Left lobe of liver (tissue), 2 donors: ENCODE measurements at places on chromosomes 16 and 17.

GRCh38 chr16:57041182-57042156 lies 50.9 kb upstream of the CPNE2 start:
- no peak for DNase-seq

DNA sequence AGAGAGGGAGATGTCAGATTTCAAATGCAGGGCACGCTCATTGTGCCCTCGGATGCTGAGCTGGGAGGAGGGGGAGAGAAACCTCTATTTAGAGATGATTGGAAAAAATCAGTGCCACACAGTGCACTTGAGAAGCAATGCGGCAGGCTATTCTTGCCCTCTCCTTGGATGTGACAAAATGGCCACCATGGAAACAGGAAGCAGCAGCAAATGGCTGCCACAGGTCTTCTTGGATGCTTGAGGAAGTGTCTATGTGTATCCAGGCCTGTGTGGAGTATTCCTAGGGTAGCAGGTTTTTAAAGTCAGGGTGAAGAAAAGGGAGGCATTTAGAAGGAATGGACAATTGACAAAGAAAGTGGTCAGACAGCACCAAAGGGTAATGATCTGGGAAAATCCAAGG lies 340.1 kb upstream of the ZFHX3 start:
- DNase-seq, result no peak

DNA sequence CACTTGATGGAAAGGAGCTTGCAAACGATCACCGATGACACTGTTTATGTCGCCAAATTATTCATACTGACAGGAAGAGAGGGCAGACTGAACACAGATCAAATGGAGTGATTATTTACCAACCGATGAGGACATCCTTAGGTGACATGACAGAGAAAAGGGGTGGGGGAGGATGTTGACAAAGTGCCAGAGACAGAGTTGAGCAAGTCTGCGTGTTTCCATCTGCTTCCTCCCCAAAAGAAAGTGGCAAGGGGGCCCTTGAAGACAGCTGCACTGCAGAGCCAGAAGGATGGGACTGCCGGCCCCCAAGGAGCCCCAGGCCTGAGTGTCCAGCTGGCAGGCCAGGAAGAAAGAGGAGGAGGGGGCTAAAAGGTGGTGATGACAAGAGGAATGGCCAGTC lies 191.0 kb upstream of the RPL38 start:
- DNase-seq, result no peak

DNA sequence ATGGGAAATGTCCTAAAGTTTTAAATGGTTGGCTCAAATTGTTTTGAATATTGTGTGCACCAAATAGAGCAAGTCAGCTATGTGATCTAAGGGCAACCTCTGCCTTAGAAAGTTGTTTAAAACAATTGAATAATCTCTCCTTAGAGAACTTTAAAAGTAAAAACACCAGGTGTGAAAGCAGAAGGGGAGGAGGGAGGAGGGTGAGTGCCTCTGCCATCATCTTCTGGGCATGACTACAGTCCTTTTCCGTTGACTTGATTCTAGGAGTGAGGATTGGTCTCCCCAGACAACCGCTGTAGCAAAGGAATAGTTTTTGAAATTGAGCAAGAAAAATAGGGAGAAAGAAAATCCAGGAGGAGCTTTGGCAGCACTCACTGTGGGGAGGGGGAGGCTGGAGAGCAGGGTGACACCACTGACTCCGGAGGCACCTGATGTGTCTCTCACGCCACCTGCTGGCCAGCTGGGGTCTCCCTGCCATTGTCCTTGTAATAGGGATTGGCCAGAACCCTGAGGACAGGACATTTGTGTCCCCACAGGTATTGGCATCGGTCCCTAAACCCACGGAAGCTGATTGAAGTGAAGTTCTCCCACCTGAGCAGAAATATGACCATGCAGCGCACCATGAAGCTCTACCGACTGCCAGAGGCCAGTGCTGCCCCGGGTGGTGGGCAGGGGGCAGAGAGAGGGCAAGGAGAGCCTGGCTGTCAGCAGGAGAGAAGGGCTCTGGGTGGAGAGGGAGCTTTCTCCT lies 33.3 kb downstream of the PLCD3 start:
- DNase-seq, result peak; percentile 90

DNA sequence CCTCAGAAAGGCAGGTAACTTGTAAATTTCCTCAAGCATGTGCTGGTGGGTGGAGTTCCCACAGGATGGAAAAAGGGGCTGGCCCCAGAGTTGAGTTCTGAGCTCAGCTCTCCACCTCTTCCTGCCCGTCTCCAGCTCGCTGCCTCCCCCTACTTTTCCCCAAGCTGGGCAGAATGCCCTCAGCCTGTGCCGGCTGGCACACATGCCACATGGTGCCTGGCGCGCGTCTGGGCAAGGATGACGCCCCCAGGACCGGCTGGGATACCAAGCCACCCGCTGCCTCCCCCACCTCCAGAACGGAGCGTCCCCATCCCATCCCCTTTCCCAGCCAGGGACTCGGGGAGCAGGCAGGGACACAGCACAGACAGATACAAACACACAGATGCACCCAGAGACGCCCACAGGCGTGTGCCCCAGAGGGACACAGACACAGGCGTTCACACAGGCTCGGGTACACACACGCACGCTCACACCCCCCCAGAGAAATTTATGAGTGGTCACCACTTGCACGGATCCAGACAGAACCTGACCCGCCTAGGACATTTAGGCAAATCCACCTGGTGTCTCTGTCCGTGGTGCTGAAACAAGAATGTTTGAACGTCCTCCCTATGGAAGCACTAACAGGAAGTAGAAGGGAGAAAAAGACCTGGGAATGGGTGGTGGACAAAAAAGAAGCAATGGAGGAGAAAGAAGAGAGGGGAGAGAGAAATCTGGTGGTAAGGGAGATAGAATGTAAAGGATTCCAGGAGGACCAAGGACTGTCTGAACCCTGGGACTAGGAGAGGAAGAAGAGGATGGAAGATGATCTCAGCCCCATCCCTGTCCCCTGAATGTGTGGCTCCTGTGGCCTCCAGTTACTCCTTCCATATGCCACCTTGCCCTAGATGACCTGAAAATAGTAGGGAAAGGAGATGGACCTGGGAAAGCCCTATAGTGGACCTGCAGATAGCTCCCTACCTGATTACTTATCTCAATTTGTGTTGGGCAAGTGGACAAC lies 15.5 kb downstream of the NEUROD2 start:
- DNase-seq, result no peak

DNA sequence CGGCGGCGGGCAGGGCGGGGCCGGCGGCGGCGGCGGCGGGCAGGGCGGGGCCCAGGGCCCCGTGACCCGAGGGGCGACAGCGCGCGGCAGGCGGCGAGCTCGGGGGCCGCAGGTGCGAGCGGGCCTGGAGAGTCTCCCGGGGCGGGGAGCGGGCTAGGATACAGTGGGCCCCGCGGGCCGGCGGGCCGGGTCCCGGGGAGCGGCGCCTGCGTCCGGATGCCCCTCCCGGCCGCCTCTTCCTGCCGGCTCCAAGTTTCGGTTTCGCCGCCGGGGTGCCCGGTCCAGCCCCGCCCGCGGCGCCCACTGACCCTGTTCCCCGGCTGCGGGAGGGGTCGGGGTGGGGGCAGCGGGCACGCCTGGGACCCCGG lies at the start of gene RNF213:
RNF213 (plus strand) TSS at position 62 of the 368 bp plus-strand sequence. CDS start 2,830 bp downstream, outside the sequence.
- peak; percentile 72 for DNase-seq

DNA sequence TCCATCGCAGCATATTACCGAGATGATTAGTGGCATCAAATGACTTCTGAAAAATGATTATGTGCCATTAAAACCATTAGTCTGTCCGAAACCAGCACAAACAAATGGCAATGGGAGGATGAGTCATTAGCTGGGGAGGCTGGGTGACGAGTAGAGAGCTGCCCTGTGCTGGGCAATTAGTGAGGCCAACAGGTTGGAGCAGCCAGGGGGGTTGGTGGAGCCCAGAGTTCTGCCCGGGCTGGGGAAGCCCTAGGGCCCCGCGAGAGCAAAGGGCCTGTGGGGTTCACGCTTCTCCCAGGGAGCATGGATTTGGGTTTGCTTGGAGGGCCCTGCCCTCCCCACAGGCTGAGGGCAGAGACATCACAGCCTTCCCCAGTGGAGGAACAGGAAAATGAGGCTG lies 152.1 kb upstream of the RPL38 start:
- no peak for DNase-seq

GRCh38 chr16:85523602-85524364 lies 89.3 kb upstream of the GSE1 start:
- peak; percentile 80 for DNase-seq

DNA sequence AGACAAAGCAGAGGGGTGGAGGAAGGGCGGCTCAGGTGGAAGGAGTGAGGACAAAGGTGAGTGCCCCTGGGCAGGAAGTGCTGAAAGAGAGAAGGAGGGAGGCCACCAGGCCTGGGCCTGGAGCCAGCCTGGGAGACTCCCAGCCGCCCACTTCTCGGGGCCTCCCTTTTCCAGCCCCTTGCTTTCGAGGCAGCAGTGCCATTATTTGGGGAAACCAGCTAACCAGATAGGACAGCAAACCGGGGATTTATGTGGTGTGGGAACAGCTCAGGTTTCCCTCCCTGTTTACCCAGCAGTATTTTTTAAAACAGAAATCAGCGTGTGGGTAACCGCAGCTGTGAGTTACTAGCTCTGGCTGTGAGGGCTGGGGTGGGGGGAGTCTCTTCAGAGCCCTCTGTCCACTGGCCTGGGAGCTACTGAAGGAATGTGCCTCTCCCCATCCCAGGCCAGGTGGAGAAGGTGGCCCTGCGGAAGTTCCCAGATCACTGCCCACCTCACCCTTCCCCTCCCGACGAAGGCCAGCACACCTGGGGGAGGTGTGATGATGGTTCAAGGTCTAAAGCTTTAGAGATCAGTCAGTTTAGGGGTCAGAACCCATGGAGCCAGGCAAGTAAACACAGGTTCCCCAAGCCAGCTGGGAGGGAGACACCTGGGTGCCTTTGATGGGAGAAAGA lies 8.4 kb upstream of the MEOX1 start:
- DNase-seq, result no peak

GRCh38 chr16:5015351-5015750 lies 18.4 kb downstream of the NAGPA start:
- no peak for DNase-seq

GRCh38 chr16:2415085-2415484 lies 14.2 kb upstream of the CCNF start:
- no peak for DNase-seq

- DNase-seq, result no peak
These were observed 8.5 kb upstream of the ZFHX3 start for GRCh38 chr16:73056448-73056847.

DNA sequence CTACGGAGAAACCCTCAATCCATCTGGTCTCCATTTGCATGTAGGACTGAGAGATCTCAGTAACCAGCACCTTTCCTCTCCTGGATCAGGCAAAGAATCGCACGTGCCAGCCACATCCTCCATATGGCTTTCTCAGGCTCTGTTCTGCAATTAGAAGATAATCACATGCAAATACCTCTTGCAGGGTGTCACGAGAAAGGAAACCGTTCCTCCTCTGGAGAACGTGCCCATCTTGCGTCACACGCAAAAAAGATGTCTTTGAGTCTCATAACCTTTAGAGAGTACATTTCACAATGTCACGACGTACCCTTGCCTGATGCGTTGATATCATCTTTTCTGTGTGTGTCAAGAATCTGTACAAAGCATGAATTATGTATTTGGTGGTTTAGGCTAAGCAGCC lies 36.2 kb upstream of the DNAH17 start:
- no peak for DNase-seq

GRCh38 chr16:84942786-84943185 lies 68.5 kb downstream of the ZDHHC7 start:
- DNase-seq, result no peak

DNA sequence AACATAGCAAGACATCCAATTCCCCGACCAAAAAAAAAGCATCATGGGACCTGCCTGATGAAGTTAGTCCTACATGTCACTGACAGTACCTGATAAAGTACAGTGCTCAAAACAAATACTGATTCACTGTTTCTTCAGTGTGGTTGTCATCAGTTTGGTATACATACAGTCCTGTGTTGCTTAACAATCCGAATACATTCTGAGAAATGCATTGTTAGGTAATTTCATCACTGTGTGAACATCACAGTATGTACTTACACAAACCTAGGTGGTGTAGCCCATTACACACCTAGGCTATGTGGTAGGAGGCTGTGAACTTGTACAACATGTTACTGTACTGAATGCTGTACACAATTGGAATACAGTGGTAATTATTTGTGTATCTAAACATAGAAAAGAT lies 19.0 kb upstream of the FA2H start:
- DNase-seq, result no peak

- no peak for DNase-seq
These were observed 30.8 kb downstream of the AATF start for GRCh38 chr17:36979565-36979941.

DNA sequence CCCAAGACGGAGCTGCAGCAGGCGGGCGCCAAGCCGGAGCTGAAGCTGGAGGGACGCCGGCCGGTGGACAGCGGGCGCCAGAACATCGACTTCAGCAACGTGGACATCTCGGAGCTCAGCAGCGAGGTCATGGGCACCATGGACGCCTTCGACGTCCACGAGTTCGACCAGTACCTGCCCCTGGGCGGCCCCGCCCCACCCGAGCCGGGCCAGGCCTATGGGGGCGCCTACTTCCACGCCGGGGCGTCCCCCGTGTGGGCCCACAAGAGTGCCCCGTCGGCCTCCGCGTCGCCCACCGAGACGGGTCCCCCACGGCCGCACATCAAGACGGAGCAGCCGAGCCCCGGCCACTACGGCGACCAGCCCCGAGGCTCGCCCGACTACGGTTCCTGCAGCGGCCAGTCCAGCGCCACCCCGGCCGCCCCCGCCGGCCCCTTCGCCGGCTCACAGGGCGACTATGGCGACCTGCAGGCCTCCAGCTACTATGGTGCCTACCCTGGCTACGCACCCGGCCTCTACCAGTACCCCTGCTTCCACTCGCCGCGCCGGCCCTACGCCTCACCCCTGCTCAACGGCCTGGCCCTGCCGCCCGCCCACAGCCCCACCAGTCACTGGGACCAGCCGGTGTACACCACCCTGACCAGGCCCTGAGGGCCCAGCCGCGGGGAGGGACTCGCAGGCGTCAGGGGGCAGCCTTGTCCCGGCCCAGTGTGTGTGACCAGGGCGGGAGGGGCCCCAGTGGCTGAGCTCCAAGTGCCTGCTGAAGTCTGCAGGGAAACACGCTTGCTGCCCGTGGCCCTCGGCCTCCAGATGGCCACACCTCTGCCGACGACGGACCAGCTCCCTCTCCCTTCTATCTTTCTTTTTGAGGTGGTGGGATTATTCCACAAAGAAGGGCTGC lies 3.4 kb downstream of the SOX8 start:
- DNase-seq, result no peak

GRCh38 chr17:28750178-28751047 lies 6.6 kb downstream of the TRAF4 start:
- DNase-seq, result peak; percentile 91

GRCh38 chr17:34580685-34581445 lies 1.5 kb downstream of the TMEM132E start:
- no peak for DNase-seq

DNA sequence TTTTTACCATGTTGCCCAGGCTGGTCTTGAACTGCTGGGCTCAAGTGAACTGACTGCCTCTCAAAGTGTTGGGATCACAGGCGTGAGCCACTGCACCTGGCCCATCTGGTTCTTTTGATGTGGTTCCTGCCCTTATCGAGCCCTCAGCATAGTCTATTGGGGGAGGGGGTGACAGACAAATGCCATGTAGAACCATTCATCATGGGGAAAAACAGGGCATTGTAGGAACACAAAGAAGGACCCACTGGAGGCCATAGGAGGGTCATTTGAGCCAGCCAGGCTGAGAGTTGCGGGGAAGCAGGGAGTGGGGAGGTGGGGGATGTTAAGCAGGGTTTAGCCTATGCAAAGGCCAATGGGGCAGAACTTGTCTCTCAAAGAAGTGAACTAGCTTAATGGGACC lies 11.9 kb downstream of the SEC14L5 start:
- no peak for DNase-seq
